Activated T-helper 1 cell treated with anti-CD3 and anti-CD28 coated beads, Interleukin-12 subunit alpha, Interleukin-12 subunit beta, Interleukin-2, Interleukin-4 antibody, amounts not matched to agents 30 ng/mL and 10 ng/mL and 1 ng/mL, durations not matched to agents 14 hours and 24 hours and 36 hours (primary cell): ENCODE measurements at places on chromosomes 5 and 9. TPM values are rescaled to one million over a fixed set of nuclear protein-coding genes. Genes with fewer than 3 reads are reported as not detected.

DNA sequence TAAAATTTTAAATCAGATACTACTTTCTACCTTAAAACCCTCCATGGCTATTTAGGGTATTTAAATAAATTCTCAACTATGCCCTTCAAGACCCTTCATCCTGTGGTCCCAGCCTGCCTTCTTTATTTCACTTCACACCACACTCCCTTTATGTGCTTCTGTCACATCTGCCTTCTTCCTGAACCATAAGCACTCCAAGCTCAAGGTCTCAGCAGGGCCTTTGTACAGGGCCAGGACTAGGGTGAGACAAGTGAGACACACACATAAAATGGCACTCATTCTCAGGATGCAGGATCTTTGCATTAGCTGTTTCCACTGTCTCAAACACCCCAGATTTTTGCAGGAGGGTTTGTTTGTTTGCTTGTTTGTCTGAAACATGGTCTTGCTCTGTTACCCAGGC, 7.6 kb downstream of the ITK start:
- peaks cover 87% of the 10 kb centered on the region for H3K4me1 ChIP-seq
- no peaks in the 10 kb centered on the region for H3K27me3 ChIP-seq
- peak overlapping the region; percentile 84 for H3K4me3 ChIP-seq
- H3K36me3 ChIP-seq, result peaks cover 72% of the 10 kb centered on the region
- DNase-seq, result no peak

DNA sequence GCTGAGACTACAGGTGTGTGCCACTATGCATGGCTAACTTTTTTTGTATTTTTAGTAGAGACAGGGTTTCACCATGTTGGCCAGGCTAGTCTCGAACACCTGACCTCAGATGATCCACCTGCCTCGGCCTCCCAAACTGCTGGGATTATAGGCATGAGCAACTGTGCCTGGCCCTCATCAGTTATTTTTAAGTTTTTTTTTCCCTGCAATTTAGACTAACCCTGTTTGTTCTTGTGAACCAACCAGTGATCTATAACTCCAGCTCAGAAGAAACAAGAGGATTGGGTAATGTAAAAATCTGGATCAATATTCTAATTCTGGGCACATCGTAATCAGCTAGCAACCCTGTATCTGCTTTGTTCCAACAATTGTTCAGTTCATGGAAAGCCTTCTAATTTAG, 155.7 kb downstream of the NXNL2 start:
- DNase-seq, result no peak
- H3K4me3 ChIP-seq, result no peak overlapping the region
- no peak overlapping the region for H3K27ac ChIP-seq
- H3K36me3 ChIP-seq, result no peaks in the 10 kb centered on the region
- H3K27me3 ChIP-seq, result no peaks in the 10 kb centered on the region

GRCh38 chr5:52894451-52894850, 94.7 kb upstream of the ITGA2 start:
- H3K4me1 ChIP-seq, result no peaks in the 10 kb centered on the region
- DNase-seq, result no peak
- no peaks in the 10 kb centered on the region for H3K36me3 ChIP-seq
- H3K4me3 ChIP-seq, result no peak overlapping the region

- H3K27me3 ChIP-seq, result no peaks in the 10 kb centered on the region
- H3K36me3 ChIP-seq, result peaks cover 39% of the 10 kb centered on the region
- H3K27ac ChIP-seq, result peak overlapping the region; percentile 95
- DNase-seq, result no peak
- peak overlapping the region; percentile 80 for H3K4me3 ChIP-seq
These were observed 42.7 kb upstream of the NCS1 start for GRCh38 chr9:130129432-130130061.

Gene ELOVL7
- 0.34 and 0.49 TPM in 2 replicates for total RNA-seq

Gene GARNL3
- 1.5 and 2.0 TPM in 2 replicates for total RNA-seq

Gene FSTL4
- 0.49 TPM in 1 of 2 replicates, not detected in the other for total RNA-seq

Gene TAF11L6
- total RNA-seq, result not detected in 2 replicates

Gene IFNA2
- total RNA-seq, result not detected in 2 replicates
